Gastrocnemius medialis (tissue), 4 donors: ENCODE measurements at places on chromosomes 12 and 14. TPM values are rescaled to one million over a fixed set of nuclear protein-coding genes. Genes with fewer than 3 reads are reported as not detected.
A peak's percentile ranks its signal among the peaks of the same experiment; 100 is the strongest.

GRCh38 chr12:47397664-47398281 is 308.1 kb downstream of the RPAP3 start:
- H3K27me3 ChIP-seq, result no peaks in the 10 kb centered on the region
- H3K36me3 ChIP-seq, result no peaks in the 10 kb centered on the region
- H3K4me1 ChIP-seq, result no peaks in the 10 kb centered on the region
- no peak overlapping the region for H3K4me3 ChIP-seq
- no peak overlapping the region for H3K27ac ChIP-seq

GRCh38 chr14:55353686-55354467 is 57.8 kb downstream of the ATG14 start:
- no peaks in the 10 kb centered on the region for H3K27me3 ChIP-seq
- H3K4me1 ChIP-seq, result peaks cover 15% of the 10 kb centered on the region
- H3K27ac ChIP-seq, result peak overlapping the region; percentile 74

- no peak overlapping the region for H3K27ac ChIP-seq
- no peak overlapping the region for H3K4me3 ChIP-seq
- peaks cover 27% of the 10 kb centered on the region for H3K4me1 ChIP-seq
These were observed 34.4 kb upstream of the DYNC1H1 start for GRCh38 chr14:101929946-101930345.

DNA sequence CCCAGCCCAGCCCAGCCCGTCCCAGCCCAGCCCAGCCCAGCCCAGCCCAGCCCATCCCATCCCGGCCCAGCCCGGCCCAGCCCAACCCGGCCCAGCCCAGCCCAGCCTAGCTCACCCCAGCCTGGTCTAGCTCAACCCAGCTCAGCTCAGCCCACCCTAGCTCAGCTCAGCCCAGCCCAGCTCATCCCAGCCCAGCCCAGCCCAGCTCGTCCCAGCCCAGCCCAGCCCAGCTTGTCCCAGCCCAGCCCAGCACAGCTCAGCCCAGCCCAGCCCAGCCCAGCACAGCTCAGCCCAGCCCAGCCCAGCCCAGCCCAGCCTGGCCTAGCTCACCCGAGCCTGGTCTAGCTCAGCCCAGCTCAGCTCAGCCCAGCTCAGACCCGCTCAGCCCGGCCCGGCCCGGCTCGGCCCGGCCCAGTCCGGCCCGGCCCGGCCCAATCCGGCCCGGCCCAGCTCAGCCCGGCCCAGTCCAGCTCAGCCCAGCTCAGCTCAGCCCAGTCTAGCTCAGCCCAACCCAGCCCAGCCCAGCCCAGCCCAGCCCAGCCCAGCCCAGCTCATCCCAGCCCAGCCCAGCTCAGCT is 184.7 kb downstream of the TMEM121 start:
- DNase-seq, result no peak
- no peaks in the 10 kb centered on the region for H3K4me1 ChIP-seq
- H3K36me3 ChIP-seq, result no peaks in the 10 kb centered on the region
- H3K27ac ChIP-seq, result no peak overlapping the region
- H3K27me3 ChIP-seq, result no peaks in the 10 kb centered on the region

The CCDC175 gene
- not detected for total RNA-seq

DNA sequence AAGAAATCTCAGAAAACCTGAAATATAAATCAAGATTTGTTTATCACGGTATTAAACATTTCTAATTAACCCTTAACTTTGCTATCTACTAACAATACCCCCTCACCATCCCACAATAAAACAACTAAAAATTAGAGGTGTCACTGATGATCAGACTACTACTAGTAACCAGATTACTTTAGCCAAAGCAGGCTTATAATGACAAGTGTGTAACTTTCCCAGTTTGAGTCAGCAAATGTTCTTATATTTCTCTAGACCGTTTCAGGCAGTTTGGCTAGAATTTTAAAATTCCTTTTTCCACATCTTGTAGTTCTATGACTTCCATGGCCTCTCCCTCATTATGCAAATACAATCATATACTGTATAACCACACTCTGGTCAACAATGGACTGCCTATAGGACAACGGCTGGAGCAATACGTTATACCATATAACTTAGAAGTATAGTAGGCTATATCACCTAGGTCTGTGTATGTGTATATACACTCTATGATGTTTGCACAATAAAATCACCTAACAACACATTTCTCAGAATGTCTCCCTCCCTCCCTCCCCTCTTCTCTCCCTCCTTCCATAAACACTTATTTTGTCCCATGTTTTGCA is 102.1 kb downstream of the DENND5B start:
- no peaks in the 10 kb centered on the region for H3K4me1 ChIP-seq
- no peak overlapping the region for H3K27ac ChIP-seq
- no peak for DNase-seq
- no peaks in the 10 kb centered on the region for H3K27me3 ChIP-seq
- H3K36me3 ChIP-seq, result no peaks in the 10 kb centered on the region

The MOK gene
- total RNA-seq, result 2.1 TPM

GRCh38 chr12:101962486-101962885 is 85.1 kb downstream of the DRAM1 start:
- DNase-seq, result no peak
- no peaks in the 10 kb centered on the region for H3K27me3 ChIP-seq
- H3K36me3 ChIP-seq, result no peaks in the 10 kb centered on the region
- H3K4me3 ChIP-seq, result no peak overlapping the region
- H3K27ac ChIP-seq, result no peak overlapping the region

The OASL gene
- total RNA-seq, result 0.11 TPM

GRCh38 chr12:3605692-3606091 is 114.7 kb downstream of the PRMT8 start:
- H3K36me3 ChIP-seq, result no peaks in the 10 kb centered on the region
- DNase-seq, result no peak
- H3K4me1 ChIP-seq, result peaks cover 17% of the 10 kb centered on the region
- H3K27me3 ChIP-seq, result no peaks in the 10 kb centered on the region
- H3K4me3 ChIP-seq, result no peak overlapping the region

GRCh38 chr12:85951823-85952222 is 77.7 kb downstream of the NTS start:
- no peaks in the 10 kb centered on the region for H3K27me3 ChIP-seq
- H3K36me3 ChIP-seq, result no peaks in the 10 kb centered on the region
- no peaks in the 10 kb centered on the region for H3K4me1 ChIP-seq
- H3K4me3 ChIP-seq, result no peak overlapping the region

The SLCO1B1 gene
- 0.16 TPM for total RNA-seq

DNA sequence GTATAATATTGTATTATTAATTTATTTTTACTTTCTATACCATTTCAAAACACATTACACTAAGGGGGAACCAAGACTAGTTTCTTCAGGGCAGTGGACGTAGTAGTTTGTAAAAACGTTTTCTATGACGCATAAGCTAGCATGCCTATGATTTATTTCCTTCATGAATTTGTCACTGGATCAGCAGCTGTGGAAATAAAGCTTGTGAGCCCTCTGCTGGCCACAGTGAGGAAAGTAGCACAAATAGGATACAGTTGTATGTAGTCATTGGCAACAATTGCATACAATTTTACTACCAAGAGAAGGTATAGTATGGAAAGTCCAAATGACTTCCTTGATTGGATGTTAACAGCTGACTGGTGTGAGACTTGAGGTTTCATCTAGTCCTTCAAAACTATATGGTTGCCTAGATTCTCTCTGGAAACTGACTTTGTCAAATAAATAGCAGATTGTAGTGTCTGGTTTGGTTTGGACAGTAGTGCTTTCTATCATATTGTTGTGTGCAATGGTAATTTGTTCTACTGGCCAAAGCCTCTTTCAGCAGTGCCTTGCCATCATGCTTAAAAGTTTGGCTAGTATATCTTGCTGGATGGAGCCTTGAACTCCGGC is 24.3 kb upstream of the PLEKHD1 start:
- no peaks in the 10 kb centered on the region for H3K4me1 ChIP-seq
- H3K27me3 ChIP-seq, result no peaks in the 10 kb centered on the region
- H3K4me3 ChIP-seq, result no peak overlapping the region
- H3K36me3 ChIP-seq, result no peaks in the 10 kb centered on the region

- H3K36me3 ChIP-seq, result no peaks in the 10 kb centered on the region
- peaks cover 69% of the 10 kb centered on the region for H3K27me3 ChIP-seq
- no peaks in the 10 kb centered on the region for H3K4me1 ChIP-seq
- H3K4me3 ChIP-seq, result no peak overlapping the region
- no peak for DNase-seq
These were observed 4.4 kb downstream of the TMEM179 start for GRCh38 chr14:104600141-104600643.

DNA sequence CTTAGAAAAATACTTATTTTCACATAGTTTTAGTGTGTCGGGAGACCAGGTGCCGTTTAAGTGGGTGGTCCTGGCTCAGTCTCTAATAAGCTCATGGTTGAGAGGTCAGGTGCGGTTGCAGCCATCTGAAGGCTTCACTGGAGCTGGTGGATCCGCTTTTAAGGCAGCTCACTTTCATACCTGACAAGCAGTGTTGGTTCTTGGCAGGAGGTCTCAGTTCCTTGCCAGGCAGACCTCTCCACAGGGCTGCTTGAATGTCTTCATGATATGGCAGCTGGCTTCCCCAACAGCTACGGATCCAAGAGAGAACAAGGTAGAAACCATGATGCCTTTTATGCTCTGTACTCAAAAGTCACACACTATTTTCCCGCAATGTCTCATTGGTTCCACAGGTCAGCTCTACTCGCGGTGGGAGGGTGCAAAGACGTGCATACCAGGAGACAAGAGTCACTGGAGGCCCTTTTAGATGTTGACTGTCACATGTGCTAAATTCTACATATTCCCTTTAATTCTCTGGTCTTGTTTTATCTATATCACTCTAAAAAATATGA is 8.0 kb upstream of the ZDHHC17 start:
- no peak for DNase-seq
- H3K4me1 ChIP-seq, result no peaks in the 10 kb centered on the region
- no peaks in the 10 kb centered on the region for H3K27me3 ChIP-seq

The TSPAN8 gene
- 21.0 TPM for total RNA-seq

GRCh38 chr12:92736605-92737004 is 33.8 kb downstream of the PLEKHG7 start:
- H3K27me3 ChIP-seq, result no peaks in the 10 kb centered on the region
- DNase-seq, result no peak
- no peak overlapping the region for H3K4me3 ChIP-seq
- no peaks in the 10 kb centered on the region for H3K36me3 ChIP-seq
- no peak overlapping the region for H3K27ac ChIP-seq

The IQSEC3 gene
- total RNA-seq, result 0.10 TPM
